ENCODE measurements at places on chromosomes 7 and 10.

DNA sequence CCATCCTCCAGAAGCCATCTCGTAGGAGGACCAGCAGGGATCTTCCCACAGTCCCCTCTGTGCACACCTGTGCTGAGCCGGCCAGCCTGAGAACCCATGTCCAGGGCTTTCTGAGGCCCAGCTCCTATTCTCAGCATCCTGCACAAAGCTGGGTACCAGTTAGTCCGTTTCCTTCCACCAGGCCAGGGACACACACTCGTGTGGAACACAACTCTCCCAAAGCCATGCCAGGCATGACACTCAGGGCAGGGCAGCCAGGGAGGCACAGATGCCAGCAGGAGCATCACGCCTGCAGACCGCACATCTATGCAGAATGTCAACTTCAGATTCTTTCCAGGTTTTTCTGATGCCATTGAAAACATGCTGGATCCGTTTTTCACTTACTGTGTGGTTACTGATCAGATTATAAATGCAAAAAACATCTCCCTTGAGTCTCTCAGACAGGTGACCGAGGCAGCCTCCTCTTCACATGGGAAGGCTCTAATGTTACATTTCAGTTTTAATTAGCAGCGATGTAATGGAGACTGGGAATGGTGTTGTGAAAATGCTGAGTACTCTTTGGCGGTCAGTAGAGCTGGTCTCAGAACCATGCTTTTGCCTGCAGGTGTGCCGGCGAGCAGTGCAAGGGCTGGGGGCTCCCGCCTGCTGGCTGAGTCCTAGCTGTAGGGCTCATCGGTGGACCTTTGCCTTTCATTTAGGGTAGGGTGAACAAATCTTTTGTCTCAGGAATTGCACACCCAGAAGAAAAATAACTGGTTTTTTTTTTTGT, 3.3 kb upstream of the SUN1 start:
- DNase-seq: no peak

DNA sequence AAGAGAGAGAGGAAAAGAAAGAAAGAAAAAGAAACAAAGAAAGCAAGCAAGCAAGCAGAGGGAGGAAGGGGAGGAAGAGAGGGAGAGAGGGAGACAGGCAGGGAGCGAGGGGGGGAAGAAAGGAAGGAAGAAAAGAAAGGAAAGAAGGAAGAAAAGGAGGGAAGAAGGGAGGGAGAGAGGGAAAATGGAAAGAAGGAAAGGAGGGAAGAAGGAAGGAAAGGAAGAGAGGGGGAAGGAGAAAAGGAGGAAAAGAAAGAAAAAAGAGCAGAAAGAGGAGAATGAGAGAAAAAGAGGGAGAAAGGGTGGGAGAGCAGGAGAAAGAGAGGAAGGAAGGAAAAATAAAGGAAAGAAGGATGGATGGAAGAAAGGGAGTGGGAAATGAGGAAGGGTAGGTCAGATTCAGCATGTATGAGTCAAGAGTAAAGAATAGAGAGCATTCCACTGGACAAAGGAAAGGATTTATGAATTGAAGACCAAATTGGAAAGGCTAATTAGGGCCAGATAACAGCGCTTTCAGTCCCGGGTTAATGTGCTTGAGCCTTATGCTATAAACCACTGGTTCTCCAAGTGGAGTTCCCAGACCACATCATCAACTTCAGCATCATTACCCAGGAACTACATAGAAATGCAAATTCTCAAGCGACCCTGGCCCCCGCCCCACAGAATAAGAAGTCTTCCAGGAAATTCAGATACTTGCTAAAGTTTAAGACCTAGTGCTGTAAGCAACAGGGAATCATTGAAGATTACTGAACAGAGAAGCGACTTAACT, 85.1 kb downstream of the C10orf90 start:
- no peak for DNase-seq

DNA sequence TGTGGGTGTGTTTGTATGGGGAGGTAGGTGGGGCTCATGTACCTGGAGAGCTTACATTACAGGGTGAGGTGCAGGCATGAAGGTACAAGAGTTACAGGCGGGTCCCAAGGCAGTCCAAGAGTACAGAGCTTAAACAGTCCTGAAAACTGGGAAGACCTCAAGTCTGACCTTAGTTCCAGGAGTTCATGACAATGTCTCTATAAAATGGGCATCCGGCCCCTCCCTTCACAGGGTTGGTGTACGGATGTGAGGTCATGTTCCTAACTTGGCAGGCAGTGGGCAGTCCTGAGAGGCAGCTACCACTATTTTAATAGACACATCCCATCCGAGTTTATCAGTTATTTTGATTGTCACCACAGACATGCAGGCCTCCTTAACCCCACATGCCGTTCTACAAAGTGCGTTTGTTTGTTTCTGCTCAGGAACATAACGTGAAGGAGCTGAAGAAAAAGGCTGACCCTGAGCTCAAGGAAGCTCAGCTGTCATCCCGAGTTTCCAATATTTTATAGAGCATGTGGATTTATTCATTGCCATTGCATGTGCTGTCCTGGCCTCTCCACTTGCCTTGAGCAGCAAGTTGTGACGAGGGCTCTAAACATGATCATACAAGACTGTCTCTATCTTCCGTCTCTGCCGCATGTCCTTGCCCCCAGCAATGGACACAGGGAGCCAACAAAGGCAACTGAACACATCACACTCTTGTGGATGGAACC, 647.5 kb upstream of the IGFBP3 start:
- no peak for DNase-seq

- DNase-seq: no peak
These were observed 265.0 kb upstream of the GLI3 start for GRCh38 chr7:42502022-42502421.

Data from stimulated activated CD4-positive, alpha-beta T cell treated with anti-CD3 and anti-CD28 coated beads, Interleukin-4, amount 100 ng/mL, for 48 hours (primary cell).